ENCODE measurements at places on chromosomes 16 and 17.

- DNase-seq, result peak; percentile 91
Measured at GRCh38 chr17:38508954-38509771, 80.9 kb downstream of the ARHGAP23 start.

DNA sequence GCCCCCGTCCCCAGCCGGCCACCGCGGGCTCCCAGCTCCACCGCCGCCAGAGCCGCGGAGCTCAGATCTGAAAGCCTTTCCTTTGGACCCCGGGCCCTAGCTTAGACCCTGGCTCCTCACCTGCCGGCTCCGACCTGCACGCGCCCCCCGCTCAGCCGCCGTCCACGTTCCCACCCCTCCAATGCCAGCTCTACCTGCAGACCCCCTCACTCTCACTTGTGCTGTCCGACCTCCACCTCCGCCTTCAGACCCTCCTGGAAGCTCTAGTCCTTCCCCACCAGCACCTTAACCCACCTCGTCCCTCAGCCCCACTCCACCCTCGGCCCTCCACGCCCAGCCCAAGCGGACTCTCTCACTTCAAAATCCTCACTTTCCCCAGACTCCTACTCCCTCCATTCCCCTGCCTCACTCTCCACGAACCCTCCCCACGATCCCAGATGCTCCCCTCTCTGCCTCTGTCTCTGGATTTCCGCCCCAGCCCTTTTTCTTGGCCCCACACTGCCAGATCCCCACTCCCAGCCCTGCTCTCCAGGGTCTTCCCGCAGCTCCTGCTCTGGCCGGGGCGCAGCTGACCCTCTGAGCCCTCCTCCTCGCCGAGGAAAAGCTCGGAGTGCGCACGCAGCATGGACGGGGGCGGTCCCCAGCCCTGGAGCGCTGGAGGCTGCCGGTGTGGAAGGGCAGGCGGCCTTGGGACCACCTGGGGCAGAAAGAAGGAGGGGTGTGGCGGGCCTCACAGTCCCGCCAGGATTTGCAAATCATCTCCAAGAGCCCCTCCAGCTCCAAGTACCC lies at the start of gene TMEM114:
Gene TMEM114, minus strand, starts transcription at position 612 of the 789 bp plus-strand sequence. CDS start 673 bp downstream, outside the sequence.
- DNase-seq, result no peak

DNA sequence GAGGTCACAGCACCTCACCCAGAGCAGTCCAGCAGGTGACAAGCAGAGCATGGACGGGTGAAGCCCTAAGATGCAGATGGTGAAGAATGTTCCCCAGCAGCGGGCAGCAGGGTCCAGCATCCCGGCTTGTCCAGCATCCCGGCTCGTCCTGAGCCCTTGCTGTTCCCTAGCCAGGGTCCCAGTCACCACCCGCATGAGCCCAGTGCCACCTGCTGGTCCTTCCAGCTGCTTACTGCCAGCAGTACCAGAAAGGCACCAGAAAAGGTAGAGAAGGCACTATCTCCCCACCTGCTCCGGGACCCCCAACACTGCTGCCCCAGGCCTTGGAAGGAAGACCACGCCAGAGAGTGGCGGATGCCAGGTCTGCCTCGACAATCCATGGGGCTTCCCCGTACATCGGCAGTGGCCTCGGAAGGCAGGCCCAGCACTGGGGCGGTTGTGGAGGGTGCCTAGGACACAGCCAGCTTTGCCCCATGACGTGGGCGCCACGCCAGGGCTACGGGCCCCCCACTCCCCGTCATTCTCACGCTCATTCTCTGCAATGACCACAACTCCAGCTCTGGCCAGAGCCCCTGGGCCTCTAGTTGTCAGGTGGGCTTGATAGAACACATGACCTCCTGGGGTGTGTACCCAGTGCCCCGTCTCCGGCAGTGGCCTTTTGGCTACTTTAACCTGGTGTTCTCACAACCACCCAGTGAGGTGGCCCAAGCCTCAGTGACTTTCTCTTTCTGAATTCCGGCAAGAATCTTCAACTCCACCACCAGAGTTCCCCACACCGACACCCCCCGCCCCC lies 1.4 kb downstream of the CENPX start:
- peak; percentile 71 for DNase-seq

- DNase-seq, result peak; percentile 12
Measured at GRCh38 chr17:41196068-41196467, 6.4 kb downstream of the KRTAP9-1 start.

GRCh38 chr17:81334391-81334901 lies 39.3 kb upstream of the SLC38A10 start:
- DNase-seq, result no peak

DNA sequence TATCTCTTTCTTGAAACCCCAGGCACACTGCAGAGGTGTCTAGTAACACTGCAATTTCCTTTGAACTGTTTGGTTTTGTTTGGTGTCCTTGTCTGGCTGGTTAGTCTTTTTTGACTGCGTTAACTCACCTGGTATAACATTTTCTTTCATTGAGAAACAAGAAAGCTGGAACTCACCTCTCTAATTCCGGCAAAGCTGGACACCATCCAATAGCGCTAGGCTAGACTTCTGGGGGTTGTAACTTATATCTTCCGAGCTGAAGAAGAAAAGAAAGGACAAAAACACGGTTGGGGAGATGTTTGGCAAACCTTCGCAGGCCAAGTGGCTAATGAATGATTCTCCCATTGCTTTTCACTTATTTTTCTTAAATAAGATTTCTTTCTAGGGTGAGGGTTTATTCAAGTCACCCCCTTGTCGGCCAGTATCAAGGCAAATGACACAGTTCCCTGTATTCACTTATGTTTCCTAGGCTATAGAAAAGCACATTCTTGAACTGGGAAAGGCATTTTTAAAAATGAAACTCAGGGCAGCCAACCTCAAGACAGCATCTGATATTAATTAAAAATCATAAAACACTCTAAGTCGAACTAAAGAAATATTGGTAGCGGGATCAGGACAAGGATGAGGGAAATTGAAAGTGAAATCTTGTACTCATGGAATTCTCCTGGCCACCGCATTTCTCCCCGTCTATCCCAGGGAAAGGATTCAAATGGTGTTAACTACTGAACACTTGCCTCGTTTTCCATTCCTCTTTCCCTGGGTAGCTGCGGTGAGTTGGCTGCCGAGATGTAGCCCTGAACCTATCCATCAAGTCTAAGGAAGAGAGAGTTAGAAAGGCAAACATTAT lies 95.9 kb upstream of the ZFHX3 start:
- no peak for DNase-seq

DNA sequence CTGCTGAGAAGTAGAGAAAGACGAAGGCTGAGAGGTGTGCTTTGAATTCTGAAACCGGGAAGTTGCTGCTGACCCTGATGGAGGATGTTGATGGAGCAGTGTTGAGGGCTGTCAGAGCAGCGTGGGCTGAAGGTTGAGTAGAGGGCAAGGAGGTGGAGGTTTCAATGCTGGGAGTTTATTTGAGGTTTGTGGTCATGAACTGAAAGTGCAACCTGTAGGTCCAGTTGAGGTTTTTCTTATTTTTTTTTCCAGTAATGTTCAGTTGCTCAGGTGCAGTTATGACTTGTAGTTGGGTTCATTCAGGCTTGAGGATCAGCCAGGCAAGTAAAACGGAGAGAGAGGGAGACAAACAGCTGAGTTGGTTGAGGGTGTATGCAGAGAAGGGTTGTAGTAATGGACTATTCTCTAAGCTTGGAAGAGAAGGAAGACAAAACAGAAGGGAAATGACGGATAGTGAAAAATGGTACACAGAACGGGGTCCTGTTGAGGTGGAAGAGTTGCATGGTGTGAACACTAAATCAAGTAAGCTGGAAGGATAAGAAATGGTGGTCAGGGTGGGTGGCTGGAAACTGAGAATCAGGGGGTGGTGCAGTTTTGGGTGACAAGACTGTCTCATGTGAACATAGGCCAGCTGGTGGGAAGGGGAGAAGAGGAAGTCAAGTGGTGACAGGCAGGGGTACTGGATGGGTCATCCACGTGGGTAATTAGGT lies 8.7 kb upstream of the UBE2G1 start:
- peak; percentile 70 for DNase-seq
